ENCODE measurements at places on chromosomes 4 and X.

GRCh38 chr4:145760176-145760575 lies 80.2 kb downstream of the C4orf51 start:
- no peak for DNase-seq

GRCh38 chr4:110091434-110092140 lies 106.8 kb downstream of the ELOVL6 start:
- no peak for DNase-seq

DNA sequence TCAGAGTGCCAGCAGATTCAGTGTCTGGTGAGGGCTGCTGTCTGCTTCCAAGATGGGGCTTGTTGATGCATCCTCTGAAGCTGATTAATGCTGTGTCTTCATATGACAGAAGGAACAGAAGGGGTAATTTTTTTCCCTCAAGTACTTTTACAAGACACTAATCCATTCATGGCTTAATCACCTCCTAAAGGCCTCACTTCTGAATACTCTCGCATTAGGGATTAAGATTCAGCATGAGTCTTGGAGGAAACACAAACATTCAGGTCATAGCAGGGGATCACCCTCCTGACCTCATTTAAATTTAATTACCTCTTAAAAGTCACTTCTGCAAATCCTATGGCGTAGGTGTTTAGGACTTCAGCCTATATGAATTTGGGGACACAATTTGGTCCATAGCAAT lies 1145.5 kb upstream of the PCDH10 start:
- no peak for DNase-seq

DNA sequence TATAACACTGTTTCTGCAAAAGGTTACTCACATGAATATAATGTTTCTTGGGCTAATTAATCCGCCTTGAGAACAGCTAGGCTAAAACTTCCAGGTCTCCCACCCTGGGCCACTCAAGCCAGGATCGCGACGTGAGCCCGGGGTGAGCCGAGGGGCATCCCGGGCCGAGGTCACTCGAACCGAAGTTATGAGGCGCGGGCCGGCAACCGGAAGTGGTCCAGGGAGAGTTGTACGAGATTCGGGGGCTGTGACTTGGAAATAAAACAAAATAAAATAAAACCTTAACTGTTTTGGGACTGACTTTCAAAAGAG lies 317 bp downstream of the CMC4 start:
- no peak for DNase-seq

DNA sequence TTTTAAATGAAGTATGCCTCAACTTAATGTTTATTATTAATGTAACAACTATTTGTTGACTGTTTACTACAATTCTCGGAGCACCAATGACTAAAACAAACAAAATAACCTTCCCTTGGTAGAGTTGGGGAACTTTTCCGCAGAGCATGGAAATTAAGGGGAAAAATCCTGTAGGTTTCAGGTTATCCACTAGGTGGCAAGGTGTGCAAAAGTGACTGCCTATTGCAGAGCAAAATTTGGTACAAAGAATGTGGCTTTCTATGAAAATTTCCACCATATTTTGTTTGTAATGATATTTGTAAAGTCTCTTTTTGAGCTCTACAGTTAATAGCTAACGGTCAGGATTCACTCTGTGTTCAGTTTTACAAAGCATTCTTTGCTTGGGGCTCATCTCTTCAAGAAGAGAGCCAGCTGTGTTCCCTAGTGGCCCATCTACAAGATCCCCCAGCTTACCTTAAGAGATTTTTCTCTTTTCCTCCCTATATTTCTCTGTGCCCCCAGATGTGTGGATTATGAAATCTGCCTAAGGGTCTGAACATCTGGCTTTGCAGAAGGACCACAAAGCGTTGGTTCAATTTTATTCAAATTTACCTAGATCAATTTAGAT lies 61.1 kb downstream of the FBXO8 start:
- no peak for DNase-seq

GRCh38 chrX:68428431-68428830 lies 4.9 kb downstream of the OPHN1 start:
- no peak for DNase-seq

DNA sequence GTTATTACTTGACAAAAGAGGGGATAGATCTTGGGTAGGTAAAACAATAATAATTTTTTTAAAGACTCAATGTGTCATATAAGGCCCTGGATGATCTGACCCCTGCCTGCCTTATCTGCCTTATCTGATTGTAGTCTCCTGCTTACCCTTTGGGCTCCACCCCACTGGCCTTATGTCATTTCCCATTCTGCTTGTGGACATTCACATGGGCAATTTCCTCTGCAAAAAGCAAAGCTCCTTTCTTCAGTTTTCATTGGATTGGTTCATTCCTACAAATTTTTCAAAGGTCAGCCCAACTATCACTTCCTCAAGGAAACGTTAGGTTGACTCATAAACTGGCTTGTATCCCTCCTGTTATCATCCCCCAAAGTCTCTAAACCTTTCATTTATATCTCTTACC lies 15.7 kb upstream of the TET2 start:
- DNase-seq = no peak

GRCh38 chr4:174999407-174999806 lies 81.2 kb downstream of the ADAM29 start:
- DNase-seq = no peak

DNA sequence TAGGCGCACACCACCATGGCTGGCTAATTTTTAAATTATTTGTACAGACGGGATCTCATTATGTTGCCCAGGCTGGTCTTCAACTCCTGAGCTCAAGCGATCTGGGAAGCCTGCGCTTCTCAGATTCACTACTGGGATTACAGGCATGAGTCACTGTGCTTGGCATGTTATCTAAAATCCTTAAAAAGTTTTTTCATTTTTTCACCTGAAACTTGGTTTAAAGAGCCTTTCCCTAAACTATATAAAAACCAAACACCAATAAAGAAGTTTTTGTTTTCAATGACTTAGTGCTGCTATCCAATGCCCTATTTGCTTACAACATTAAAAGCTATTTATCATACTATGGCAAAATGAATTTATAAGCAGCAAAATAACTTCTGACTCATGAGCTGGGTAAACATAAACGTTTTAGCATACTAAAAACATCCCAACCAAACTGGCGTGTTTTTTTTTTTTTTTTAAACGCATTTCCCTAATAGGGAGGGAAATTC lies 127.8 kb downstream of the UBE2K start:
- DNase-seq = no peak

- no peak for DNase-seq
Observed at GRCh38 chr4:3802571-3803474, 36.6 kb downstream of the ADRA2C start.

- no peak for DNase-seq
Observed at GRCh38 chr4:122083989-122084388, 68.1 kb upstream of the BLTP1 start.
